ENCODE measurements at places on chromosomes 1 and 21.
A peak's percentile ranks its signal among the peaks of the same experiment; 100 is the strongest.

DNA sequence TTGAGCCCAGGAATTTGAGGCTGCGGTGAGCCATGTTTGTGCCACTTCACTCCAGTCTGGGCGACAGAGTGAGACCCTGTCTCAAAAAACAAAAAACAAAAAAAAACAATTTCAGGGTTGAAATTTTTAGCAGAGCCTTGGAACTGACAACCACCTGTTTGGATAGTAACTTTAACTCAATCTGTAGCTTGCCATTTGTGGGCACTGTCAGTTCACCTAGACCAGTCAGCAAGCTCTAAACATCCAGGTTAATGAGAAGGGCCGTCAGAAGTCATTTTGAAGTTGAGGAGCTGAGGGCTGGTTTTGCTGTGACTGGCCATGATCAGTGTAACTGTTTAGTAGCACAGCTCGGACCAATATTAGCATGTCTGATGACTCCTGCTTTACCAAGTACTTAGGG, 8.4 kb downstream of the TRAPPC10 start:
- no peak for DNase-seq

DNA sequence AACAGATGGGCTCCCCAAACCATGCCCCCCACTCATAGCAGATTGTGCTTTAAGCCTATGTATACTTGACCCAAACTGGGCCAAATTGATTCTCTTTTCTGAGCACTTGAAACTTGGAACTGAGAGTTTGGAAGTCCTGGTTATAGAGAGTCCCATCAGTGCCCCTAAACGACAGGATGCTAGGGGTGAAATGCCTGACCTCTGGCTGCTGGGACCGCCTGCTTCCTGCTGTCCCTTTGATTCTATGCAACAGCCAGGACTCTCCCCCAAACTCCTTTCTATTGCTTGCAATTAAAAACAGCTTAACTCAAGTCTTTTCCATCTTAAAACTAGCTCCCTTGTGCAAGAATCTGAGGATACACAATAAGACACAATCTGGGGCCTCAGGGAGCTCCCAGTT, 4.7 kb downstream of the C1orf210 start:
- DNase-seq, result no peak

- DNase-seq, result no peak
Measured at GRCh38 chr1:30253361-30253760, 470.0 kb downstream of the MATN1 start.

GRCh38 chr1:177209357-177209756, 38.6 kb downstream of the BRINP2 start:
- DNase-seq, result no peak

GRCh38 chr1:15685820-15686219, 1.7 kb downstream of the PLEKHM2 start:
- DNase-seq, result no peak

DNA sequence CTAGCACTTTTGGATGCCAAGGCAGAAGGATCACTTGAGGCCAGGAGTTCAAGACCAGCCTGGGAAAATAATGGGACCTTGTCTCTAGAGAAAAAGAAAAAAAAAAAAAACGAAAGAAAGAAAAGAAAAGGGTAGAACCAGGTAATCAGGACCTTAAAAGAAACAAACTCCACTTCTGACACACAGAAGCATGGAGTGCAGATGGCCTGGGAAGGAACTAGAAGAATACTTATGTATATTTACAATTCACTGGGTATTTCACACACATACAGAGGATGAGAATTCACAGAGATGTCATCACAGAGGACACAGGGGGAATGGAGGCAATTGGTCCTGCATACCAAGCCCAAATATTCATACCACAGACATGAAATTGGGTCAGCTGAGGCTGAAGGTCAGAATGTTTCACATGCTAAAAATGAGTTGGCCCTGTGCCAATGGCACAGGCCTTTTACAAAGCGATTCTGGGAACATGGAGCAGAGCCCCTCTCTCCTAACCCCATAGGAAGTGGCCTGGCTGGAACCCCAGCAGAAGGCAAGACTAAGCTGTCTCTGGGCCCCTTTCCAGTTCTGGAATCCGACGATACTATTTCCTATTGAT, 4.4 kb downstream of the B4GALT3 start:
- DNase-seq, result no peak

DNA sequence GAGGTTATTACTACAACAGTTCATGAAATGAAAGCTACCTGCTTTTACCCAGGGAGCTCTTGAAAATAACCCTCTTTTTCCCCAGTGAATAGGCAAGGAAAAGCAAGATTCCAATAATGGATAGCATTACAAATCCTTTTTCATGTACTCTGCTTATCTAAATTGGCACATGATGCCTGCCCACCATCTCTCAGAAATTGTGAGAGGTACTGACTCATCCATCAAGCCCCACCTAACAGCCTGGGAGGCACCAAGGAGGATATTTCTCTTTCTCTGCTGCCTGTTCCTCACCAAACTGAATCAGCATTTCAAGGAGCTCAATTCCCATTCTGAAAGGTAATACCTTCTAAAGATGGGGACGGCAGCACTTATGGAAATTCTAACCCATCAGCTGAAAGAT, 34.4 kb downstream of the PALMD start:
- no peak for DNase-seq

GRCh38 chr1:22611530-22611947, 24.9 kb upstream of the C1QA start:
- DNase-seq, result no peak

GRCh38 chr1:182460550-182460951, 10.6 kb downstream of the RGSL1 start:
- no peak for DNase-seq

DNA sequence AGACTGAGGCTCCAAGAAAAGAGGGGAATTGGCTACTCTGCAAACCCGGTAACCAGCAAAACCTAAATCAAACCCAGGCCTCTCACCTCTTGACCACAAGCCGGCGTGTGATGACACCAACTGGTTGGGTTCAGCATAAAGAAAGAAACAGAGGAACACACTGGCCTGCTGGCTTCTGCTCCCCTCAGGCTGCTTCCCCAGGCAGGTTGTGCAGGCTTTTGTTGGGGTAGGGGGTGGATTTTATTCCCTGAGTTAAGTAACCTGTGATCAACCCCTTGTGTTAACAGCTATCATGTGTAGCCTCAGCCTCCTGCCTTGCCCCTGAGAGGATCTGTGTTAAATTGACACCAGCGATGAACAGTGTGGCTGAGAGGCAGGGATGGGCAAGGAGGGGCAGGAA, 111.6 kb upstream of the ZBTB40 start:
- no peak for DNase-seq

DNA sequence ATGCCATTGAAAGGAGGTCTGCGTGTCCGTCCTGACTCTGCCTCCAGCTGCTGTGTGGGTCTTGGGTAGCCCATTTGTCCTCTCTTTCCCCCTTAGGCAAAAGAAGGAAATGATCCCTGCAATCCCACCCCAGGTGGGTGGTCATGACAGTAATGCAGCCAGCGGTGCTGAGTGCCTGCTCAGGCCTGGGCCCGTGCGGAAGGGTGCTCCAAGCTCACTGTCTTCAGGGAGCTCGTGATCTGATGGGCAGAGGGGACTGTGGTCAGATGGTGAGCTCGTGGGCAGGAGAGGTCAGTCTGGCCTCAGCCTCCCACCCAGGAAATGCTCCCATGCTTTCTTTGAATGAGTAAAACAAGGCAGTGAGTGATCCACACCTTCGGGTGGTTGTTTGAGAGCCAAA, 35.3 kb upstream of the TTC4 start:
- no peak for DNase-seq

DNA sequence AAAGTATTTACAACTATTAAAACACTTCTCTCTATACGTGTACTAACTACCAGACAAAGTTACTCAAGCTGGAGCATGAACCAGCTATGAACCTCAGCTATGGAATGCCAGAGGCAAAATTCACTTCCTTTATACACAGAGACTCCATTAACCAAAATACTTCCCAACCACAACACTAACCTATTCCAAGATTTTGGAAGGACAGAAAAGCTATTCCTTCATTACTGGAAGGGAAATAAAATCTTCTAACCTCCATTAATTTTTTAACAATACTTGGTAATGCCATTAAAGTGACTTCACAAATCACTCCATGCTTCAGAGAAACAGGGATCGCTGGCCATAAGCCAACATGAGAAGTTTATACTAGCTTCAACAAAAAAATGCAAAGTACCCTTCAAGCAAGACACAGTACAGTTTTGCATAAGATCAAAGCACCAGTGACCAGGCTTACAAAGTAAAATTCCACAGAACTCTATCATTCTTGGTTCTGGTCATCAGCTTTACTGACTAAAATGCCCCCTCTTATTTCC, 58.0 kb downstream of the PUM1 start:
- peak; percentile 52 for DNase-seq

DNA sequence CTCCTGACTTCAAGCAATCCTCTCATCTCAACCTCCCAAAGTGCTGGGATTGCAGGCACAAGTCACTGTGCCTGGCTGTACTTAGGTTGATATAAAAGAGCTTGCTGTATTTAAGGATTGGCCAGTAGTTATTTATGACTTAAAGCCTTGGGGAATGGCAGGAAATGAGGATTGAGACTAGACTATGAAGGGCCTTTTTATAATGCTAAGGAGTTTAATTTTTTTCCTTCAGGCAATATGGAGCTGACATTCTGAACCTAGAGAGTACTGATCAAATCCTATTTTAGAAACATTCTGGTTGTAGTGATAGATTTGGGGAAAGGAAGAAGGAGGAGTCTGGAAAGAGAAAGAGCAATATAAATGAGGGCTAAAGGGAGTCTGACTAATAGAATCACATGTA, 44.7 kb downstream of the MSH4 start:
- DNase-seq, result no peak

DNA sequence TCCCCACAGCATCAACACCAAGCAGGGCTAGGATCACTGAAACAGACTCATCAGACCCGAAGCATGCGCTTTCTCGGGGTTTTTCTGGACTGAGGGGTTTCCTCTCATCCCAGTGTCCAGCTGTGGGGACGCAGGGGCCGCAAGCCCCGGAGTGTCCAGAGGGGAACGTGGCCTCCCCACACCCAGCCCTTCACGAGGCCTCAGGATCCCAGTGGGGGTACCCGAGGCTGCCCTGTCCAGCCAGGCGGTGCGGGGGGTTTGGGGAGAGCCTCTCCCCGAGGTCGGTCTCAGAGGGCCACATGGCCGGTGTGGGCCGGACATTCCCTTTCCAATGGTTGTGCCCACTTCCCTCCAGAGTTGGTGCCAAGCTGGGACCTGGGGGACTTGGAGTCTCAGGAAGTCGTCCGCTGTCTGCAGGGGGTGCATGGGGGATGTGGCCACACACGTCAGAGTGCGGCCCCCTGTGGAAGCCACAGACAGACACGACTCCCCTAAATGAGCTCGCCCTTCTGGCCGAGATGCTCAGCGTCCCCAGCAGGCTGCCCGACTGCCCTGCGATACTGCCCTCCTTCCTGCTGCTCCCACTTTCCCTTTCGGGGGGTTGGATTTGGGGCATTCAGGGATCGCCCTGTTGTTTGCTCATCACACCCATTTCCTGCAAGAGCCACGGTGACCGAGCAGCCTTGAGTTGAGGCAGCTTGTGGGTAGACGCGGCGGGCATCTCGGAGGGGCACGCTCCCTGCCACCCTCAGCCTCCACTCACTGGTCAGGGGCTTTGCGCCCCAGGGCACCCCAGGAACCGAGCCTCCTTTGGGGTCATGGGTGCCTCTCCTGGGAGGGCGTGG, 4.1 kb downstream of the COL6A1 start:
- no peak for DNase-seq
